GF-D8 (cell line): ENCODE measurements at places on chromosomes 1 and 21.

DNA sequence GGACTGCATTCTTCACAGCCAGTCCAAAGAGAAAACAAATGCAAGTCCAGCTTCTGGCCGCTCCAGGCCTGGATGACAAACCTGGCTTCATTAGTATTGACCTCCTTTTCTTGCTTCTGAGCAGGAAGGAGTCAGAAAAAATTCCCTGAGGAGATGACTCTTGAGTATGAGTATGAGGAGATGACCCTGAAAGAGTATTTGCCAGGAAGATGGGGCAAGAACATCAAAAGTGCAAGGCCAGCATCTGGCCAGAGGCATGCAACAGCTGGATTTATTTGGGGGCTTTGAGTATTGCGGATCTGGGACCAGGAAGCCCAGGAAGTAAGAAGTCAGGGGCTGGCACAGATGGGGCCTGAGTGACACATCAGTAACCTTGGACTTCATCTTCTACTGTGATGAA, 113.9 kb downstream of the GLIS1 start:
- DNase-seq, result no peak

DNA sequence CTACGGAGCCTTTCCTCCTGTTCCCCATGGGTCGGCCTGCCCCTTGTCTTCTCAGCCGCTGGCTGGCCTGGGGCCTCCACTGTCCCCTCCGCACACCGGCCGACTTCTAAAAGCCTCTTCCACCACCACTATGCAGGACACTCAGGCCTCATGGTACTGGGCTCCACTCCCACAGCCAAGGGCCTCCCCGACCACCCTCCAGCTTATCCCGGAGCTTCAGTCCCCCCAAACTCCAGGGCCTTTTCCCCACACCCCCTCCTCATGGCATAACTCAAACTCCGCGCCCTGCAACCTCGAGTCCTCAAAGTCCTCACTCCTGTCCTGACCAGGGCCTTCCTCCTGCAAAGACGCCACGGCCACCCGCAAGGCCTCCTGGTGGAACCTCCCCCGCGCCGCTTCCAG, 2.0 kb downstream of the LRRC41 start:
- no peak for DNase-seq

DNA sequence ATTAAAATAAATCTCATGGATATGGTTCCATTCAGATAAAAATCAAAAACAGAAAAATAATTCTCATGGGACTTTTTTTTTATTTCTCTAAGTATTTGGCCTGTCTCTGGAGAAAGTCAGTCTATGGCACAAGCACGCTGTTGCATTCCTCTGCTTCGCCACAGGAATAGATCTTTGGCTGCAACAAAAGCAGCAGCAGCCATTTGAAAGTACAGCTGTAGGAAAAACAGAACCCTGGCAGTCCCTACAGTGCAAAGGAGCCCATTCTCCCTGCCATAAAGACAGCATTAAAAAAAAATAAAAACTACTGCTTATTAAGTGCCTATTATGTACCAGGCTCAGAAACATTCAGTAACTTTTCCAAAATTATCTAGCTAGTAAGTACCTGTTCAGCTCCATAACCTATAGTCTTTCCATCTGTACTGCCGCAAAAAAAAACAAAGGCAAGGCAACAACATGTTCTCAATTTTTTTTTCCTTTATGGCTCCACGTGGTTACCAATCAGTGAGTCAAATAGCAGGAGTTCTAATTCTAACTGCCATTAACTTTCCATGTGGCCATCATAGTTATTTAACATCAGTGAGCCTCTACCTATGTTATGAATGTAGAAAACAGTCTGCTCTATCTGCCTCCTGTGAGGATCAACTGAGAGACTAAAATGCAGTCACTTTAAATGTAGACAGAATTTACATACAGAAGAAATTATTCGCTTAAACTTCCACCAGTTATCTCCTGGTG, 22.7 kb downstream of the SLC35D1 start:
- DNase-seq, result no peak

- no peak for DNase-seq
These were observed 6.8 kb downstream of the AMPD1 start for GRCh38 chr1:114688526-114688925.

DNA sequence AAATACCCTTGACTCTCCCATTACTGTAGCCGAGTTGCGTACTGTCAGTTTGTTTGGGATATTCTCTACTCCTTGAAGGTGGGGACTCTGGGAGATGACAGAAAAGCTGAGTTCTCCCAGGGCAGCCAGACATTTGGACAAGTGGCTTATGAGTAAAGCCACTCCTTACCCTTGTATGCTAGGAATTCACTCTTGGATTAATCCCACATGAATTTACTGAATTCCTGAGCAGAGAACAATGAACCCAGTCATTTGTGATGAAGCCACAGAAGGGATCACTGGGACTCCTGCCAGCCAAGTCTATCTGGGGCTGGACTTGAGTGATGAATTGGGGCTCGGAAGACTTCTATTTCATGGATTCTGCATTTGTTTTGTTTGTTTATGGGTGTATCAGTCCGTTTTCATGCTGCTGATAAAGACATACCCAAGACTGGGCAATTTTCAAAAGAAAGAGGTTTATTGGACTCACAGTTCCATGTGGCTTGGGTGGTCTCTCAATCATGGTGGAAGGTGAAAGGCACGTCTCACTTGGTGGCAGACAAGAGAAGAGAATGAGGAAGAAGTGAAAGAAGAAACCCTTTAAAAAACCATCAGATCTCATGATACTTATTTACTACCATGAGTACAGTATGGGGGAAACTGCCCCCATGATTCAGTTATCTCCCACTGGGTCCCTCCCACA, 25.1 kb downstream of the C1orf116 start:
- DNase-seq, result no peak

DNA sequence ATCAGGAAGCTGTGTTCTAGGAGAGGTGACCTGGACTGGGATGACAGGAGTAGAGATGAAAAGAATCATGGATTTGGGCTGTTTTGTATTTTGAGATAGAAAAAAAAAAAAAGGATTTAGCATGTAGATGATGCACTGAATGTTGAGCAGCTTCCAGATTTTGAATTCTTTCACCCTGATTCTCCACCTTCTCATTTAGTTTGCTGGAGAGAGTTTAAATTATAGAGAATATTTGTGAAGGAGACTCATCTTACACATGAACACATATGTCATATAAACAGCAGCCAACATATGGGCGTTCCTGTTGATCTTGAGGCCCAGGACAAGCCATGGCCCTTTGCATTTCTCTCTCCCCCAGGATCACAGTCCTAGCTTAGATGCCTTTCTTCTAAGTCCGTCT, 7.4 kb downstream of the RPTN start:
- DNase-seq, result no peak

GRCh38 chr21:25722631-25723030, 12.1 kb downstream of the ATP5PF start:
- DNase-seq, result no peak

GRCh38 chr1:25683731-25684130, 67.1 kb downstream of the MAN1C1 start:
- no peak for DNase-seq

DNA sequence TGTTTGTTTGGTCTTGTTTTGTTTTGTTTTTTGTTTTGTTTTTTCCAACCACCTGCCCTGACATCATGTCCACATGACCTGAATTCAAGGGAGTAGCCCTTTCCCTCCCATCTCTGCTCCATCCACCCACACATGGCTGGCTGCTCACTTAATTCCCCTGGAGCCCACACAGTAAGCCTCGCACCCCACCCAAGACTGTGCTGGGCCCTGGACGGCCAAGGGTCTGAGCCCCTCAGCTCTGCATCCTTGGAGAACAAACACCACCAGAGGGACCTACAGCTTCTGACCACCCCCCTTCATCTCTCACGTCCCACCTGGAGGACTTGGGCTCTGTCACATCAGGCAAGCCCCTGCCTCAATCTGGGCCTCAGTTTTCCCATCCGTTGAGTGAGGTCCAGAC, 39.1 kb downstream of the MATN1 start:
- no peak for DNase-seq

- DNase-seq, result no peak
These were observed 23.6 kb downstream of the SLAMF1 start for GRCh38 chr1:160623227-160623633.

DNA sequence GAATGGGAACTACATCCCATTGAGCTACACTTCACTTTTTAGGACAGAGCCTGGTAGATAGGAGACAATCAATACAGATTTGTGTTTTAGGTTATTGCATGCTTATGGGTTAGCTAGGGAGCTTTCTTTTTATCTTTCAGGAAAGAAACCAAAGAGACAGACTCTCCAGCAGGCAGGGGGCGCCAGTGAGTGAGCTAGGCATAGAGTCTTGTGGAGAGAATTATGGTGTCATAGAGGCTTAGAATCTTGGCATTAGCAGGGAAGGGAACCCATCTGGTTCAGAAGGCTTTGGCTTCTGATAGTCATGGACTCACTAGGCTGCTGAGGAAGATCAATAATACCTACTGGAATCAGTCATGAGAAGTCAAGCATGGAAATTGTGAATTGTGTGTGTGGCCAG, at the start of gene SMCP:
SMCP (plus strand) TSS at position 281 of the 400 bp plus-strand sequence. CDS start 6,101 bp downstream, outside the sequence.
- no peak for DNase-seq

DNA sequence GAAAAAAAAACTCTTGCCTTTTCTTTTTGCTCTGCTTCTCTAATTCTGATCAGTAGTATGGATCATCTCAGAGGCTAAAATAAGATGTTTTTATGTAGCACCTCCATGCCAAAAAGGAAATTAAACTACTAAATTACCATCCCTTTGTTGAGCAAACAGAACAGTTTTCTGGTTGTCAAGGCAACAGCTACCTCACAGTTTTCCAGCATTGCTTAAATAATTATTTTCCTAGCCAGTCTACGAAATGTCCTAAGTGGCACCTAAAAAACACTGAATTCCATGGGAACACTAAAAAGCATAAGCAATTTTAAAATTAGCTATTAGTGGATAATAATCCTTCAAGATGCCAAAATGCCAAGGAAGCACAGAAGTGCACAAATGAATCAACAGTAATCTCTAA, 61.7 kb downstream of the ARID4B start:
- no peak for DNase-seq

- DNase-seq, result no peak
These were observed 4.5 kb downstream of the PADI1 start for GRCh38 chr1:17209430-17209829.

DNA sequence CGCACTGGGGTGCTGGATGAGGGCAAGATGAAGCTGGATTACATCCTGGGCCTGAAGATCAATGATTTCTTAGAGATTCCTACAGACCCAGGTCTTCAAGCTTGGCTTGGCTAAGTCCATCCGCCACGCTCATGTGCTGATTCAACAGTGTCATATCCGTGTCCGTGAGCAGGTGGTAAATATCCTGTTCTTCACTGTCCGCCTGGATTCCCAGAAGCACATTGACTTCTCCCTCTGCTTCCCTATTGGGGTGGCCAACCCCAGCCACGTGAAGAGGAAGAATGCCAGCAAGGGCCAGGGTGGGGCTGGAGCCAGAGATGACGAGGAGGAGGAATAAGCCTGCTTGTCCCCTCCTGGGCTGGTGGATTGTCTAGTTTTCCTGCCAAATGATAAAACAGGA, 2.2 kb upstream of the CBR3 start:
- no peak for DNase-seq

DNA sequence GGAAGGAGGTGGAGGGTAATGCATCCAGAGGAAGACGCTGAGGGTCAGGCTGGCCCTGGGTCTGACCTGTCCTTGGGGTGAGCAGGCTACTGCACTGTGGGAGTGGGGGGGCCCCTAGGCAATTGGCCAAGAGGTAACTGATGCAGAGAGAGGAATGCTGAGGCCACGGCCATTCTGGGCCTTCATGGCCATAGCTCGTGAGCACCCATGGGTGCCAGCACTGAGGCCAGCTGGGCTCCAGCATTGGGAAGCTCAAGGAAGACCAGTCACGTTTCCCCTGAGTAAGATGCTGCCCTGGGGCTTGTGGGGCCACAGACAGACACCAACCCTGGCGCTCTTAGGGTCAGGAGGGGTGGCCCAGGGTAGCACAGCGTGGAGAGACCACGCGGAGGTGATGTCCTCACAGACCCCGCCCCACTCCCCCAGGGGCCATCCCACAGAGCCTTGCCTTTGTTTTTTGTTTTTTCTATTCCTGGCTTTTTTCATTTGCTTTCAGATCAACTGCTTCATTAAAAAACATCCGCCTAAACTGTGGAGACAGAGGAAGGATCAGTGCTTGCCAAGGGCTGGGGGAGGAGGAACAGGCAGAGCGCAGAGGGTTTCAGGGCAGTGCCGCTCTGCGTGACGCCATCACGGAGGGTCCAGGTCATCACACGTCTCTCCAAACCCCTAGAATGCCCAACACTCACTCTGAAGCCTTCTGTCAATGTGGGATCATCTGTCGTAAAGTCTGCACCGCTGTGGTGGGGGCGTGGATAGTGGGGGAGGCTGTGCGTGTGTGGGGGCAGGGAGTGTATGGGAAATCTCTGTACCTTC, 61.1 kb downstream of the SIK1 start:
- DNase-seq, result no peak

DNA sequence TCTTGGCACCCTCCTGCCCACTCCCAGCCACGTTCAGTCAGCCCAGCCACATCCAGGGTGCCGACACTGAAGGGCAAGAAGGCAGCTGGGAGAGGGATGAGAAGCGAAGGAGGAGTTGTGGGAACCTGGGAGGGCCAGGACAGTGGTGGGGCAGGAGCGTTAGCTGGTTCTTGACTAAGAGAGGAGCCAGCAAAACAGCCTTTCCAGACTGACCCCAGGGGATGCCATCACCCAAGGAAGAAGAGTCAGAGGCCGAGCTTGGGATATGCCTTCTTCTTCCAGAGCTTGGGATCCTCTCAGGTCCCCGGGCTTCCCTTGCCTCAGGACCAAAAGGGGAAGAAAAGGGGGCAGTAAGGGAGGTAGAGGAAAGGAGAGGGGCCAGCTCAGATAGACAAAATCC, 7.2 kb downstream of the INKA2 start:
- DNase-seq, result no peak

- no peak for DNase-seq
These were observed 70.8 kb downstream of the SCCPDH start for GRCh38 chr1:246794828-246795671.

- no peak for DNase-seq
These were observed 39.4 kb upstream of the CACYBP start for GRCh38 chr1:174960362-174960761.
